ENCODE measurements at places on chromosomes 5 and 9. TPM values are rescaled to one million over a fixed set of nuclear protein-coding genes. Genes with fewer than 3 reads are reported as not detected.

The TMEM161B gene
- total RNA-seq: 7.8 TPM

The SRD5A1 gene
- total RNA-seq: 30.0 TPM

The CMBL gene
- total RNA-seq: 22.2 TPM

The SHC3 gene
- total RNA-seq: 0.38 TPM

The EGFLAM gene
- 0.18 TPM for total RNA-seq

The GLRA1 gene
- total RNA-seq: not detected

The PCDHB10 gene
- total RNA-seq: 0.05 TPM

The RPP25L gene
- 45.1 TPM for total RNA-seq

The FOXD4L5 gene
- total RNA-seq: 0.10 TPM

The FBXL7 gene
- total RNA-seq: 1.6 TPM

The UBTD2 gene
- 16.2 TPM for total RNA-seq

The SLC34A3 gene
- total RNA-seq: 0.07 TPM

The SLC23A1 gene
- total RNA-seq: 1.5 TPM

The GNAQ gene
- 19.7 TPM for total RNA-seq

The SLC44A1 gene
- 23.6 TPM for total RNA-seq

The GRM6 gene
- not detected for total RNA-seq

The STK32A gene
- 0.33 TPM for total RNA-seq
